ENCODE measurements at places on chromosomes 7 and 10. TPM values are rescaled to one million over a fixed set of nuclear protein-coding genes. Genes with fewer than 3 reads are reported as not detected.

- peak overlapping the region; percentile 25 for H3K4me3 ChIP-seq
- H3K27me3 ChIP-seq, result no peaks in the 10 kb centered on the region
- H3K4me1 ChIP-seq, result peaks cover 7% of the 10 kb centered on the region
- no peak for DNase-seq
Observed at GRCh38 chr10:3623746-3624145, 161.3 kb downstream of the KLF6 start.

GRCh38 chr7:100509231-100509630, 25.5 kb downstream of the NYAP1 start:
- no peaks in the 10 kb centered on the region for H3K36me3 ChIP-seq
- DNase-seq, result no peak
- no peaks in the 10 kb centered on the region for H3K27me3 ChIP-seq
- no peaks in the 10 kb centered on the region for H3K4me1 ChIP-seq
- H3K27ac ChIP-seq, result no peak overlapping the region

- H3K27me3 ChIP-seq, result no peaks in the 10 kb centered on the region
- H3K36me3 ChIP-seq, result no peaks in the 10 kb centered on the region
- H3K27ac ChIP-seq, result no peak overlapping the region
- DNase-seq, result no peak
Observed at GRCh38 chr7:143049362-143049761, 2.8 kb upstream of the OR6V1 start.

- no peaks in the 10 kb centered on the region for H3K36me3 ChIP-seq
- no peaks in the 10 kb centered on the region for H3K27me3 ChIP-seq
- H3K4me1 ChIP-seq, result no peaks in the 10 kb centered on the region
- no peak overlapping the region for H3K4me3 ChIP-seq
- DNase-seq, result no peak
Observed at GRCh38 chr7:152859781-152860191, 100.2 kb downstream of the ACTR3B start.

DNA sequence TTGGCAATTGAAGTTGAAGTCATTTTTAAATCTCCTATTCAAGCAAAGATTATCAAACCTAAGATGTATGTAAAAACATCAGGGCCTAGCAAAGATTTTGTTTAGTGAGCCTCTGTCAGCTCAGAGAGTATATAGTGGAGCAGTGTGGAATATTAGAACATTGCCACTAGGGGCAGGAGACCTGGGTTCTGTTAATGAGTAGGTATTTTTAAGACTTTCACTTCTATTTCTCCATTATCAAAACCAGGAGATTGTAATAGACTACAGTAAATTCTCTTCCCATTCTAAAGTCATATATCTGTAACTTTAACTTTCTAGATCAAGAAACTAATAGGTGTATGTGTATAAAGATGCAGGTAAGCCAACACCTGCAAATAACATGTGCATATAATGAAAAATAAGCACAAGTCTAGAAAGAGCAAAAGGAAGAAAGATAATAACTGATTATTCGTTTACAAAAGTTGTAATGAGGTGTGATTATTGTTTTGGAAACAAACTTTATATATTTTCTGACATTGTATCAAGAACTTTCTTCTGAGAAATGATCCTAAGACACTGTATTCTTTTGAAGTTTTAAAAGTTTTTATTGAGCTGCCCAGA, 64.4 kb downstream of the KCND2 start:
- no peaks in the 10 kb centered on the region for H3K4me1 ChIP-seq
- no peak for DNase-seq
- H3K27me3 ChIP-seq, result no peaks in the 10 kb centered on the region
- H3K27ac ChIP-seq, result no peak overlapping the region
- H3K4me3 ChIP-seq, result no peak overlapping the region

- no peak for DNase-seq
- H3K4me1 ChIP-seq, result no peaks in the 10 kb centered on the region
- no peak overlapping the region for H3K4me3 ChIP-seq
- H3K36me3 ChIP-seq, result no peaks in the 10 kb centered on the region
- no peaks in the 10 kb centered on the region for H3K27me3 ChIP-seq
Observed at GRCh38 chr7:19554581-19554980, 154.3 kb downstream of the POLR1F start.

DNA sequence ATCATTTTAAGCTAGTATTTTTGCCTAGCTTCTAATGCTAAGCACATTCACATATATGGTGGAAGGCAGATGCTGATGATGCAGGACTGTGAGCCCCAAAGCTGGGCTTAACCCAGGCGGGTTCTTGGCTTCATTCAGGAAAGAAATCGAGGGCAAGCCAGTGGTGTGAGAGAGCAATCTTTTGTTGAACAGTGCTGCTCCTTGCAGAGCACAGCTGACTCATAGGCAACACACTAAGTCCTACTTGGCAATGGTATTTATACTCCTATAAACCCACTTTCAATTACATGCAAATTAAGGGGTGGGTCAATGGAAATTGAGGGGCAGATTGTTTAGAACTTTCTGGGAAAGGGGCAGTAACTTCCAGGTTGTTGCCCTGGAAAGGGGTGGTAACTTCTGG, 42.0 kb upstream of the CELF2 start:
- no peaks in the 10 kb centered on the region for H3K36me3 ChIP-seq
- H3K4me1 ChIP-seq, result no peaks in the 10 kb centered on the region
- H3K27me3 ChIP-seq, result no peaks in the 10 kb centered on the region
- no peak overlapping the region for H3K4me3 ChIP-seq
- no peak for DNase-seq
- H3K27ac ChIP-seq, result no peak overlapping the region

CYP26C1 gene
- total RNA-seq, result 1.1 TPM

KCNMA1 gene
- 91.9 TPM for total RNA-seq

GGCT gene
- total RNA-seq, result 52.2 TPM

GPR26 gene
- not detected for total RNA-seq

RPEL1 gene
- 0.10 TPM for total RNA-seq
